ENCODE measurements at places on chromosomes 12 and 14. TPM values are rescaled to one million over a fixed set of nuclear protein-coding genes. Genes with fewer than 3 reads are reported as not detected.

The LRRIQ1 gene
- 8.7 TPM for polyA plus RNA-seq

The KERA gene
- 1.4 TPM for polyA plus RNA-seq

The FAM186B gene
- 1.3 TPM for polyA plus RNA-seq

The TEDC1 gene
- polyA plus RNA-seq, result 8.2 TPM

The GALNT6 gene
- 2.9 TPM for polyA plus RNA-seq

The FOXM1 gene
- polyA plus RNA-seq, result 26.4 TPM

The DPPA3 gene
- not detected for polyA plus RNA-seq

- no peak for DNase-seq
These were observed 12.8 kb upstream of the FBRSL1 start for GRCh38 chr12:132477017-132477702.

- no peak for DNase-seq
These were observed 10.6 kb downstream of the SSPN start for GRCh38 chr12:26205941-26206340.

DNA sequence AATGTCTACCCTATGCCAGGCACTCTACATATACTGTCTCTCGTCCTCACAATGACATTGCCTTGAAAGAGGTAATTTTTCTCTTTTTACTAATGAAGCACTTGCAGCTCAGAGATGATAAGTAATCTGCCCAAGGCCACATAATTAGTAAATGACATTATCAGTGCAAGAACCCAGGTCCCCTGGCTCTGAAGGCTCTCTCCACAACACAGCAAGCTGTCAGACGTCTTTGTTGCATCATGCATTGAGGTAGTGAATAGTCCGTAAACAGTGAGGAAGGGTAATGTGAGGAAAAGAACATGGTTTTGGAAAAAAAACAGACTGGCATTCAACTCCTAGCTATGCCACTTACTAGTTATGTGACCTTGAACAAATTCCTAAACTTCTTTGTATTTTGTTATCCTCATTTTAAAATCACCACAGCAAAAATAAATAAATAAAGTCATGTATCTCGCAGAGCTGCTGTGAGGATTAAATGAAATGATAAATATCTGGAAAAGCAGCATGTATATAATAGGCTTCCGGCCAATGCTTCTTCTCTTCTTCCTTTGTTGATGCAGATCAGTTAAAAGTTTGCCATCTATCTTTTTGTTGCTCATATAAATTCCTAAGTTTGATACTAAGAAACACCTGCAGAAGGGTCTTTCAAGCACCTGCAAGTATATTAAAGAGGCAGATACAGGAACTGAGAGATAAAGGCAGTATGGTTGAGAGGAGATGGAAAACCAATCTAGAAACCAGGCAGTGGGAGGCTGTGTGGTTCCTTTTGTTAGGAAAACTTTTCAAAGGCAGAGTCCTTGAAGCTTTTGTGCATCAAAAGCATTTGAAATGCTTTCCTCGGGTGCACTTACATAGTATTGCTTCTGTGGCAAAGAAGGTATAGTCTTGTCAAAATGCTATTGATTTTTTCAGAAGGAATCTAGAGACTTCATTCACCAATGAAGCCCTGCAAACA is 82.8 kb downstream of the BTG1 start:
- no peak for DNase-seq

DNA sequence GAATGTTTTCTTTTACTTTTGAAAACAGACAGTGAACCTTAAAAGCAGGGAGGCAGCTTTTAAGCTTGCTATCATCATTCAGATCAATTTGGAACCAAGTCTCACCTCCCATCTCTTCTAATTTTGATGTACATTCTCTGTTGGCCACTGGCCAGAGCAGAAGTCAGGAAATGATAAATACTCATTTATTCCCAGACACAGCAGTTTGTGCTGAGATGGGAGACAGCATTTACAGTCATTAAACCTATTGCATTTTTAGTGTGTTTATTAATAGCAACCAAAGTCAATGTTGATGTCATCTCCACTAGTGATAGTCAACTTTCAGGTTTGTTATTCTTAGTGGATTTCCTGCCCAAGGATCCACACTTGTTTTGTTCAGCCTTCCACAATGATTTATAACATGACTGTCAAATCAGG is 320.0 kb upstream of the ATP2B1 start:
- no peak for DNase-seq

DNA sequence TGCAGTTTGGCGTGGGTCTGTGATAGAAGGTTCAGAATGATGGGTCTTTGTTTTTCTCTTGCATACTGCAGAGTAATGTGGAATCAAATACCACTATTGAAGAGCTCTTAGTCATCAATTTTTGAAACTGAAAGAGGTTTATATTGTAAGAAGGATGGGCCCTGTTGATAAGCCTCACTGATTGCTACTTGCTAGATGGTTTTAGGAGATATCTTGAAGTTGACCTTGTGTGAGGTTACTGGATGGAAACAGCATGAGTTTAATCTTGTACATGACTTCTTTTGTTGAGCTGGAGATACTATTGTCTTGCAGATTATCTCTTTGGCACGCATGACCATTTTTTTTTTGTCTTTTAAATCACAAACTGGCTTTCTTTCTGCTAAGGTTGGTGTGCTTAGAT is 13.8 kb downstream of the BICD1 start:
- no peak for DNase-seq

GRCh38 chr12:110600254-110600653 is 13.7 kb upstream of the TCTN1 start:
- DNase-seq, result no peak

- DNase-seq, result no peak
These were observed 519.1 kb upstream of the SEL1L start for GRCh38 chr14:82052778-82053177.

- no peak for DNase-seq
These were observed 9.0 kb downstream of the TAPBPL start for GRCh38 chr12:6460751-6461371.

DNA sequence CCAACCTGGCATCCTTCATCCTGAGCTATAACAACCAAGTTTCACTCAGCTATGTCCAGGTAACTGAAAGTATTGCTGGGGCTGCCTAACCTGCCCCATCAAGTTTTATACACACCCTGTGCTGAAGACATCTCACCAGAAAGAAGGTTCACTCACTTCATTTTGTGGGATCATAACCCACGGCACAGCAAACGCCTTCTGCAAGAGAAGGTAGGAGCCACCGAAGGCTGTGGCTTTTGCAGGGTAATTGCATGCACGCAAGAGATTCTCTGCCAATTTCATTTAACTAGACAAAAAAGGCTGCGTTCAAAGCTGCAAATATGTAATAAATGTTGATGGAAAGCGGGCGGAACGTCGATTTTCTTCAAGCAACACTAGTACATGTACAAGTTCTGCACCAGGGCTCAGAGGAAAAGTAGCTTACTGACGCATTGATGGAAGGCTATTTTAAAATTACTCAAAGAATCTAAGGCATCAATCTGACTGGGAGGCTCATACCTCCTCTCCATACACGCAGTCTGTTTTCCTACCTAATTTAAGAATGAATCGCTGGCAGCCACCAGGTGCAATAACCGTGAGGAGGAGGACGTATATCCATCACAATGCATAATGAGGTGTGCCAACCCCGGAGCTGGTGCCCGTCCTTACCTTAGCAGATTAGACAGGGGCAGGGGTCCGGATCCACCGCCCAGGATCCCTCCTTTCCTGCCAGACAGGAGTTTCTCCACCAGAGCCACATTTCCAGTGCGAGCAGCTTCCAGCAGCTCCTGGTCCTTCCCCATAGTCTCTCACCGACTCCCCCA is 1.1 kb downstream of the ANKS1B start:
- no peak for DNase-seq

DNA sequence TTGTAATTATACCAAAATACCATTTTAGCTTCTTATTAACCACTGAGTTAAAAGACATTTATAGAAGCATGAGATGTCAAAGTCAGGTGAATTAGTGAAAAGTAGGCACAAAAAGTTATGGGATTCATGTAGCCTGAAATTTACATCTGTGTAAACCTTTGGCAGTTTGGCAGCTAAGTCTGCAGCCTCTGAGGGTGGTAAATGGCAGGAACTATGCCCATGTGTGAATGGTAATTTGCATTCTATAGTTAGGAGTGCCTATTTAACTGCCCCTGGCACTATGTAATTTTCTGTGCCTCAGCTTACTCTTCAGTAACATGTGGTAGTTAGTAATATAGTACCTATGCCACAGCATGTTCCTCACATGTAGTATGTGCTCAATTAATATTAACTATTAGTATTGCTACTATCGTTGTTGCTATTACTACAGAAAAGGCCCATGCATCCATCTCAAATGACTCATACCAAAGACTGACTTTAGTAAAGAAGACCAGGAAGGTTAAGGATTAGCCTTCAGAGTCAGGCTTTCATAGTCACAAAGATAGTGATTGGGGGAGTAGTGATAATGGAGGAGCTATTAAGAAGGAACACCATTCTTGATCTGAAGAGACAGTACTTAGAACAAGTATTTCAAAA is 258.7 kb upstream of the BTG1 start:
- no peak for DNase-seq

DNA sequence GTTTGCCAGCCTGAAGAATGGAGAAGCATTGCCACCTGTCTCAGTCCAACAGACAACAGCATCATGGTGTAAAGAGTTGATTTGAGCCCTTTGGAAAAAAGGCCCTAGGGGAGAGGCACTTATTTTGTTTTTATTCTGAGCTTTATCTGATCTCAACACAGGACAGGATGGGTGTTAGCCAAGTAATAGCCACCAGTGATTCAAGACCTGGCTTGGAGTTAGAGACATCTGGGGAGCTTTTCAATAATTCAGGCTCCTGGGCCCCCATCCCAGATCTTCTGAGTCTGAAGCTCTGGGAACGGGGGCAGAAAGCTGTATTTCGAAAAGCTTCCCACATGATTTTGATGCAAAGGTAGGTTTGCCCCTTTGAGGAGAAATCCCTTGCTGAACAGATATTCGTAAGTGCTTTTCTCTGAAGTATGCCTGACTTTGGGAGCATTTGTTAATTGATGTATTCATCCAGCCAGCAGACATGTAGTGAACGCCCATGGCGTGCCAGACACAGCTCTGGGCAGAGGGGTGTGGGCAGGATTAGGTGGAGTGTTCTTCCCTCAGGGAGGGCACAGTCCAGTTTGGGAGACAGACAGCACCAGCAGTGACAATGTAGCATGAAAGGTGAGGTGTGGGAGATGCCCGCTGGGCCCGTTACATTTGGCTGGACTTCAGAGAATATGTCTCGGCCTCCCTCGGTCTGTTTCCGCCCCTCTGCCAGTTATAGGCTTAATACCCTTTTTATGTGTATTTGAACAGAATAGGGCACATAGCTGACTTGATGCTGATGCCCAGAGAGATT is 72.5 kb downstream of the TSPAN9 start:
- DNase-seq, result no peak

- no peak for DNase-seq
These were observed 163.0 kb downstream of the ATP23 start for GRCh38 chr12:58104351-58104755.

DNA sequence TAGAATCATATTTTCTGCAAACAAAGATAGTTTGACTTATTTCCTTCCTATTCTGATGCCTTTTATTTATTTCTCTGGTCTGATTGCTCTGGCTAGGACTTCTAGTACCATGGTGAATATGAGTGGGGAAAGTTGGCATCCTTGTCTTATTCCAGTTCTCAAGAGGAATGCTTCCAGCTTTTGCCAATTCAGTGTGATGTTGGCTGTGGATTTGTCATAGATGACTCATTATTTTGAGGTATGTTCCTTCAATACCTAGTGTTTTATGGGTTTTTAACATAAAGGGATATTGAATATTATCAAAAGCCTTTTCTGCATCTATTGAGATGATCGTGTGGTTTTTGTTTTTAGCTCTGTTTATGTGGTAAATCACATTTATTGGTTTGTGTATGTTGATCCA is 139.4 kb upstream of the CNTN1 start:
- no peak for DNase-seq

DNA sequence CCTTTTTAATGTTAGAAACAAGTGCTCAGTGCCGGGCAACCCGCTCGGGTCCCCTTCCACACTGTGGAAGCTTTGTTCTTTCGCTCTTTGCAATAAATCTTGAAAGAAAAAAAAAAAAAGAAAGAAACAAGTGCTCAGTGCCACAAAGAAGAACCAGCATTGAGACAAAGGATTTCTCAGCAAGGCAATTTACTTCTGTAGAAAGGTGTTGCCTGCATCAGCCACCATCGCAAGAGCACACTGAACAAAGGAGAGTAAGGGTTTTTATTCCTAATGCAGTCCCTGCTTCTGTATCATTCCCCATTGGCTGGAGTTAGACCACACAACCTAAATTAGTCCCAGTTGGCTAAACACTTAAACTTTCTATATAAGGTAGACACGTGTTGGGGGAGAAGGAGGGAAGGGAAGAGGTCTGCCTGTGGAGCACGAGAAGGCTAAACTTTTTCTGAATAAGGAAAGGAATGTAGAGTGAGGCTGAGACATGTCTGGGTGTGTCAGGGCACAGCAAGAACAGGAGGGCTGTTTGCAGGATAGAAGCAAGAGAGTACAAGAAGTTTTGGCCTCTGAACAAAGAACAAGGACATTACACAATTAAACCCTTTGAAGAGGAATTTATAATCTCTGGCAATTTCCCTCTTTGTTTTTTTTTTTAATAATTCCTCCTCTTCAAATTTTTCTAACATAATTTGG is 21.4 kb downstream of the KLRF2 start:
- DNase-seq, result no peak

GRCh38 chr12:32344047-32344446 is 55.3 kb upstream of the FGD4 start:
- DNase-seq, result no peak

GRCh38 chr12:65822732-65823512 is 1.4 kb upstream of the HMGA2 start:
- no peak for DNase-seq

DNA sequence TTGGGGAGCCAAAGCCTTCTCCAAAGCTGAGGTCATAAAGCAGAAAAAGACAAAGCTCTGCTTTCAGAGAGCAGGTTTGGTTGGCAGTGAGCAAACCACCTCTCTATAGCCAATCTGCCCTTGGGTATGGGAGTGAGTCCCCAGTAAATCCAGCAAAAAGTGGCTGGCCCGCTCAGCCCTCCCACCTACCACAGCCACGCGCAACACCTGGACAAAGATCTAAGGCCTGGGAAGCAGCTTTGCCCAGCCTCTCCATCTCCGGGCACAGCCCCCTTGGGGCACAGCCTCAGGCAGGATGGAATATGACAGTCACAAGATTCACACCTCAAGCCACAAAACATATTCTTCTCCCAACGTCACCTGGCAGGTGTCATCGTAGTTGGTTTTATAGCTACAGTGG is 211.7 kb upstream of the EEA1 start:
- no peak for DNase-seq

- DNase-seq, result no peak
These were observed 34.7 kb downstream of the KCNA5 start for GRCh38 chr12:5078423-5078822.

DNA sequence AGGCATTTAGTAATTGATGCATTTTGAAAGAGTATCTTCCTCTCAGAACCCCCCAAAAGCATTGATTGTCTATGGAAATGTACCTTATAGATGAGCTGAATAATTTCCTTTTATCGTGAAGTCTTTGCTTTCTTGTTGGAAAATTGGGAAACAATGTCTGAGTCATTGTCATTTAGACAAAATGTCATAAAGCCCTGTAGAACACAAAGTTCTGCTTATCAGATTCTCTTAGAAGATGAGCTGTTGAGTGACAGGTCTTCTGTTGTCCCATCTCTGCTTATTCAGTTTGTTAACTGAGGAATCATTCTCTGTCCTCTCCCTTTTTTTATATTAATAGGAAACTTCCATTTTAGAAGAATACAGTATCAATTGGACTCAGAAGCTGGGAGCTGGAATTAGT is 22.9 kb downstream of the MAPKAPK5 start:
- no peak for DNase-seq

- DNase-seq, result no peak
These were observed 399.8 kb upstream of the USP15 start for GRCh38 chr12:61860451-61860850.

GRCh38 chr12:62659453-62660295 is 193.0 kb downstream of the MON2 start:
- no peak for DNase-seq

Measured in right lung (tissue), 10 donors.